ENCODE measurements at places on chromosomes 7 and 10. TPM values are rescaled to one million over a fixed set of nuclear protein-coding genes. Genes with fewer than 3 reads are reported as not detected.

The GJD4 gene
- total RNA-seq: not detected

The OR6B1 gene
- total RNA-seq: not detected

The GRM8 gene
- not detected for total RNA-seq

The ACSL5 gene
- total RNA-seq: 12.0 TPM

The ANKRD61 gene
- not detected for total RNA-seq

The SCART1 gene
- total RNA-seq: 0.24 TPM

The PSPH gene
- 11.6 TPM for total RNA-seq

The POLD2 gene
- total RNA-seq: 76.5 TPM

The SPDYE3 gene
- total RNA-seq: not detected

The LIPK gene
- total RNA-seq: not detected

The ANKRD30A gene
- not detected for total RNA-seq

DNA sequence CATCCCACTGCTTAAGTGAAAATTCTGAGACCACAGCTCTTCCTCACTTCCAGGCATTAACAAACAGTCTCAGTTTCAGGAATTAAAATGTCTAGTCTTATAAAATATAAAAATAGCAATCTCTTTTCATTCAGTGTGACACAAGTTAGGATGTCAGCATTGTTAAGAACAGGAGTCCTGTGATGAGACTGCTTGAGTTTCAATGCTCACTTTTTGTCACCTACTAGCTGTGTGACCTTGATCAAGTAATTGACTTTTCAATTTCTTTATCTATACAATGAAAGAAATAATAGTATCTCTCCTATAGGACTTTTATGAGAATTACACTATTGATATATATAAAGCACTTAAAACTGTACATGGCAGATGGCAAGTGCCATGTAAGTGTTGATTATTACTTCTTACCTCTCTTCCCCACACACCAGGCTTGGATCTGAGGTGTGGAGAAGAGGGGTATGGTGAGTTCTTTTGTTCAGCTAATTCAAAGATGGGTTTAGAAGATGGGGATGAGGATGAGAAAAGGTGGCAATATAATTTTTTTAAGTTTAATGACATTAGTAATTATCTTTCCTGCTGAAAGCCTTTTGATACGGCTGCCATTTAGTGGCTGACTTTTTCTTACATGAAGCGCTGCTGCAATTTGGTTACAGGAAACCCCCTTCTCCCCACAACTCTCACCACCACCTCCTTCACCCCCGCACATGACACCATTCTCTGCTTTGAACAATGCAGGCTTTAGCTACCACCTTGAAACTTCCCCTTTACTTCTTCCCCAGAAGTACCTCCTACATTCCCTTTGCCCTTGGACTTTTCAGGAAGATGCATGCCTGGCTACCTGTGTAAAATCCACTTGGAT lies 20.8 kb upstream of the HYAL4 start:
- no peak for DNase-seq

- no peak for DNase-seq
These were observed 25.2 kb downstream of the FAM241B start for GRCh38 chr10:69655124-69655867.

DNA sequence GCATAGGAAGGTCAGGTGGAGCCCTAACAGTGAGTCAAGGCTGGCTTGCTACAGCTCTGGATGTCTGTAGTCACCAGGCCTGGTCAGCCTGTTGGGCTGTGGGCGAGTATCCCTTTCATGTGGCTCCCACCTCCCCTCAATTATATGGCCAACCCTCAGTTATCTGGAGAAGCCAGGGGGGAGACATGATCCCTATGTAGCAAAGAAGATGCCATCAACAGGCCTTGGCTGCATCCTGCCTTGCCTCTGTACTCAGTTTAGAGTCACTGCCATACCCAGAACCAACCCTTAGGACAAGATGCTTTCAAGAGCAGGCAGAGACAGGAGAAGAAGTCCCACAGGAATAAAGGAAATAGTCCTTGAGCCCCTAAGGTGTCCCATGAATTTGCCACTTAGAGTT lies 763.9 kb downstream of the GRID1 start:
- DNase-seq: peak; percentile 5

DNA sequence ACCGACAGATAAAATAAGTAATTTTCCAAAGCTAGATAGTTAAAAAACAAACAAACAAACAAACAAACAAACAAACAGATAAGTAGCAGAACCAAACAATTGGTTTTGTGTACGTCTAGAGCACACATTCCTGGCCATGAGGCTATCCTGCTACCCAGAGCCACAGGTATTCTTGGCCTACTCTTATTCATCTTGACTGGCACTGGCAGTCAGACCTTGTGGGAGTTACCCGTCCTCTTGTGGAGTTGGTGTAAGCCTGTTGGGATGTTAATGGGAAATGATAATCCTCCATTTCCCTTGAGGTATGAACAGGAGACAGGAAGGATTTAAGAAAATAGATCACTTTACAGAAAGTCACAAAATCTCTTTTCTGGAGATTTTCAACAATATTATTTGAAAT lies 142.4 kb upstream of the MEOX2 start:
- DNase-seq: no peak

DNA sequence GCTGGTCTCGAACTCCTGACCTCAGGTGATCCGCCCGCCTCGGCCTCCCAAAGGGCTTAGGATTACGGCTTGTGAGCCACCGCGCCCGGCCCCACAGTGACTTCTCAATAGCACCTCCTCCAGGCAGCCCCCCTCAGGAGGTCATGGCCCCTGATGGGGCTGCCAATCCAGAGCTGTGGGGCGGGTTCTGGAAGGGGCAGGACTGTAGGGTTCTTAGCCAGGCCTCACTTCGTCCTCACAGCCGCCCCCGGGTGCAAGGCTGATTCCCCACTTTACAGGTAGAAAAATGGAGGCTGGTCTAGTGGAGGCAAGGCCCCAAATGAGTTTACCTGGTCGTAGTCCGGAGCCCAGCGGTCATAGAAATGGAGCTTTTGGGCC lies 638 bp downstream of the METTL27 start:
- DNase-seq: no peak

GRCh38 chr7:139054101-139054500 lies 18.3 kb upstream of the ZC3HAV1L start:
- DNase-seq: no peak

- DNase-seq: no peak
These were observed 92.1 kb downstream of the GRB10 start for GRCh38 chr7:50690541-50691011.

DNA sequence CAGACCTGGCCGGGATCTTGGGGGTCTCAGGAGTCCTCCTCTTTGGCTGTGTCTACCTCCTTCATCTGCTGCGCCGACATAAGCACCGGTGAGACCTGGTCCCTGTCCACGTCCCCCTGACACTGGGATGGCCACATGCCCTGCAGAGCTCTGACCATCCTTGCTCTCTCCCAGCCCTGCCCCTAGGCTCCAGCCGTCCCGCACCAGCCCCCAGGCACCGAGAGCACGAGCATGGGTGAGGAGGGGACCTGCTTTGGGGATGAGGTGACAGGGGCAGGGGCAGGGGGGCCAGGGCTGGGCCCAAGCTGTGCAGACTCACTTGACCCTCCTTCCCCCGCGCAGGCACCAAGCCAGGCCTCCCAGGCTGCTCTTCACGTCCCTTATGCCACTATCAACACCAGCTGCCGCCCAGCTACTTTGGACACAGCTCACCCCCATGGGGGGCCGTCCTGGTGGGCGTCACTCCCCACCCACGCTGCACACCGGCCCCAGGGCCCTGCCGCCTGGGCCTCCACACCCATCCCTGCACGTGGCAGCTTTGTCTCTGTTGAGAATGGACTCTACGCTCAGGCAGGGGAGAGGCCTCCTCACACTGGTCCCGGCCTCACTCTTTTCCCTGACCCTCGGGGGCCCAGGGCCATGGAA lies 959 bp downstream of the PVRIG start:
- DNase-seq: no peak

GRCh38 chr10:69398466-69398865 lies 18.3 kb downstream of the TACR2 start:
- DNase-seq: no peak

DNA sequence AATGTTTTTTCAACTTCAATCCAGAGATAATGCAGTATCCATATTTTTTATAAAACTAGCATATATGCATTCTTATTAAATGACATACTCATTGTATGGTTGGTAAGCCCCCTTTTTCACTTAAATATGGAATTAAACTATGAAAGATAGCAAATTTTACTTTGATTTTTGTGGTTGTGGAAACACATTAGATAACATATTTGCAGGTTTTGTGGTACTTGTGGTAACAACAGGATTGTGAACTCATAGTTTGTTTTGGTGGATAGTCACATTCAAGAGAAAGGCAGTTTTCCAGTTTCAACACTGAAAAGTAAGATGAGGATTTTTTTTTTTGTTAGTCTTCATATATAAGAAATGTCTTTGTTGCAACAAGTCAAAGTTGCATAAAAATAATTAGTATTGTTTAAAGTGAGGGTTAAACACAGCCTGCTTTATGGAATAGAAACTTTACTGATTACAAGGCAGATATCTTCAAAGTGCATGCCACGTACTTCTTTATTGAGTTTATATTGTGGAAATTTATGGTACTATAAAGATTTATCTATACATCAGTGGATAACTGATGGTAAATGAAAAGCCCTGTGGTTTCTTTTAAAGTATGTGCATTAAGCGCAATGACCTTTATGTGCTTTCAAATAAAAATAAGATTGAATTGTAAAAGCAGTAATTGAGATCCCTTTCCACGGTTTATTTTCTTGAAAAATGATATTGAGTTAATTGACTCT lies 39.7 kb upstream of the SEMA3D start:
- no peak for DNase-seq

- DNase-seq: no peak
These were observed 236.0 kb downstream of the WDR11 start for GRCh38 chr10:121087129-121087528.

- DNase-seq: no peak
These were observed at the start of gene NKX1-2 for GRCh38 chr10:124450012-124450782. Gene NKX1-2 (minus strand): TSS chr10:124450035. CDS start chr10:124449943, 92 bp downstream.

- no peak for DNase-seq
These were observed 50.4 kb upstream of the FHIP2A start for GRCh38 chr10:114771157-114771556.

DNA sequence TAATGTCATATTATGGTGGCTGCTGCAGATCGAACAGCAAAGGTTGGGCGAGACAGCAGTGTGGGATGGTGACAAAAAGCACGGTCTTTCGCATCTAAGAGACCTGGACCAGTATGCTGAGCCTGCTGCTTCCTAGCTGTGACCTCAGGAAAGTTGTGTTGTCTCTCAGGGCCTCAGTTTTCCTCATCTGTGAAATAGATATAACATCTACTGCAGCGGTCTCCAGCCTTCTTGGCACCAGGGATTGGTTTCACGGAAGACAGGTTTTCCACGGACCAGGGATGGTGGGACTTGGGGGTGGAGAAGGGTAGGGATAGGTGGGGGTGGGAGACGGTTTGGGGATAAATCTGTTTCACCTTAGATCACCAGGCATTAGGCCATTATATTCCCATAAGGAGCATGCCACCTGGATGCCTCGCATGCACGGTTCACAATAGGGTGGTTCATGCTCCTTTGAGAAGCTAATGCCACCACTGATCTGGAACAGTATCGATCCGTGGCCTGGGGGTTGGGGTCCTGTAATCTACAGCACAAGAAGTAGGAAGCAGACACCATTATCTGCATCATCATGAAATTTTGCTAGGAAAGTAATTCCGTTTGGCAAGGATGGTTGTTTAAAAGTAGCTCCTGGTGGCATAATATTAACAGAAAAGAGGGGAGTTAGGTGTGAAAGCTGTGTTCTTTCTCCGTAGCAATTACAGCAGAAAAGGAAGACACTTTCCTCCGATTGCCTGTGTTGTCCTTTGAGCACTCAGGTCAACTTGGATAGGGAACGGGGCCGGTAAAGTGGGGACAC lies 10.8 kb downstream of the KLF6 start:
- no peak for DNase-seq

DNA sequence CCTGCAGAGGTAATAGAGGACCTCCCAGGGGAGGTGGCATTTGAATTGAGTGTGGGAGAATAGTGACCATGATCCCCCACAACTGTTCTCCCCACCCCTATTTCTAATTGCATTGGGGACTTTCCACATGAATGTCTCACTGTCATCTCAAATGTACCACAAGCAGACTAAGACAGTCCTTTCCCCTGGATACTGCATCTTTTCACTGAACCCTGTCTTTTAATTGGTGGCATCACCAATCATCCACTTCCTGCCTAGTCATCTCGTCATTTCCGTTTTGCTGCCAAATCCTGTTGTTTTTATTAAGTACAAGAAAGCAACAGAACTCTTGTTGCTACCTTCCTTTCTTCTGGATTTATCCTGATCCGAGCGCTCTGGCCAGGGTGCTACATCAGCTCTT lies 120.3 kb downstream of the NRP1 start:
- DNase-seq: no peak

- no peak for DNase-seq
These were observed 347.7 kb downstream of the GLRX3 start for GRCh38 chr10:130483691-130484467.

- DNase-seq: no peak
These were observed 907.9 kb downstream of the ANKRD7 start for GRCh38 chr7:119132436-119132835.

GRCh38 chr7:69422574-69422985 lies 175.7 kb upstream of the AUTS2 start:
- no peak for DNase-seq

- DNase-seq: peak; percentile 53
These were observed 44.6 kb downstream of the COL17A1 start for GRCh38 chr10:104040862-104041789.

DNA sequence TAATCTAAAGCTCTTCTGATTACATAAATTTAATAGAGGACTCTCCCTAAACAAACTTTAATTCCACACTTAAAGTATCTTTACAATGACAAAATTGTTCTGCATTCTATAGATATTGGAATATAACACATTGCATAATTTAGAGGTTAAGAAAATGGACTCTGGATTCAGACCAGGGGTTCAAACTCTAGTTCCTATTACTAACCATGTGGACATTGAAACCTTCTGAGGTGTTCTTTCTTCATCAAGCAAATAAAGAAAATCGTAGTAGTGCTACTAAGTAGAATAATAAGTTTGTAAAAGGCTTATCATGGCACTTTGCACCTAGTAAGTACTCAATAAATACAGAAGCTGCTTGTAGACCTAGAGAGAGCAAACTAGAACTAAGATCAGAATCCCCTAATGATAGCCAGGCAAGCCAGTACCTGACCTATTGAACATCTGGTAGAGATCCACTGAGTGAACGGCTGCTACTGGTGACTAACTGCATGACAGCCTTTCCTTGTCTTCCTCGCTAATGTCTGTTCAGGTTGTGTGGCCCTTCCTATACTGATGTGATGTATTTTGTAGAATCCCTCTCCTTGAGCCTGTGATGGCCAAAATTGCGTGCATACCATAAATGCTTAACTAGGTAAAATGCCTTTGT lies 430.3 kb downstream of the KCNMA1 start:
- no peak for DNase-seq

DNA sequence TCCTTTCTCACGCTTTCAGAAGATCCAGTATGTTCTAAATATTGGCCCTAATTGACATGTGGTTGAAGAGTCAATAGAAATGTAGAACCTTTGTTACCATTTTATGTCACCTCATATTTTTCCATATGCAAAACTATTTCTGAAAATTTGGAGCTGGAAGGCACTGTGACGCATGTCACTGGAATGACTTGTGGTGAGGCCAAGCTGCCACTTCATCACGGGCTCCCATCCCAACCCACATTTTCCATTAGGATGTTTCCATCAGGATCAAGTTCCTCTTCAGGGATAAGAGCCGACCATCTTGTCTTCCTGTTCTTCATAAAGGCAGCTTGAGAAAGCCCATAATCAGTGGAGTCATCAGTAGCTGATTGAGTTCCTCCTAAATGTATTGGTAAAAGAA lies 1241.7 kb downstream of the GATA3 start:
- no peak for DNase-seq
